ENCODE measurements at places on chromosomes 7 and 10.
A peak's percentile ranks its signal among the peaks of the same experiment; 100 is the strongest.

GRCh38 chr7:77428777-77429231 lies 12.7 kb upstream of the GSAP start:
- H3K4me1 ChIP-seq: peaks cover 41% of the 10 kb centered on the region
- H3K27ac ChIP-seq: peak overlapping the region; percentile 100
- H3K4me3 ChIP-seq: peak overlapping the region; percentile 95
- DNase-seq: peak; percentile 81
- H3K27me3 ChIP-seq: no peaks in the 10 kb centered on the region
- H3K36me3 ChIP-seq: no peaks in the 10 kb centered on the region

DNA sequence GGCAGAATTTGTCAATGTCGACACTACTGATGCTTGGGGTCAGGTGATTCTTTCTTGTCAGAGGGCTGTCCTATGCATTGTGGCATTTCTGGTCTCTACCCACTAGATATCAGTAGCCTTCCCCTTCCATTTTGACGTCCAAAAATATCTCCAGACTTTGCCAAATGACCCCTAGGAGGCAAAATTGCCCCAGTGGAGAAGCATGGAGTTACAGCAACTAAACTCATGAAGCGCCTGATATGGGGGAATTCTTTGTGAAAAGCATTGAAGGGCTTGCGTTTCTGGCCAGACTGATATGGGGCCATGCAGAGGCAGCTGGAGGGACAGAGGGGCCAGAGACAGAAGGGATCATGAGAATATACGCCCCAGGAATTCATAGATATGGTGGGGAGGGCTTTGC lies 43.6 kb downstream of the ADRB1 start:
- H3K4me3 ChIP-seq: no peak overlapping the region
- H3K27me3 ChIP-seq: no peaks in the 10 kb centered on the region
- H3K4me1 ChIP-seq: no peaks in the 10 kb centered on the region
- no peak for DNase-seq
- no peak overlapping the region for H3K27ac ChIP-seq
- H3K36me3 ChIP-seq: no peaks in the 10 kb centered on the region

DNA sequence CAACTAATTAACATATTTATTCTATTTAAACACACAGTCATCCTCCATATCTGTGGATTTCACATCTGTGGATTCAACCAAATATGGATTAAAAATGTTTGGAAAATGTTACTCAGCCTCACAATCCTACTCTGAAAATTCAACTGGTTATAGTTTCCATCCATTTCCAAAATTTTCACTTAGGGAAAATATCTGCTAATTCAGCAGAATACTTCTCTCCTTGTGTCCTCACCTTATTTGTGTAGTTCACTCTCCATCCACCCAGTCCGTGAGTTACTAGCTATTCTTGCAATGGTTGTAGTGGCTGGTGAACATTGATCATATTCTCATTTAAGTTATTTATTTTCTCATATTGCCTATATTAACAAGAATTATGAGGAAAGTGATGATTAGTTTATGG lies 77.6 kb upstream of the PRKCQ start:
- H3K36me3 ChIP-seq: no peaks in the 10 kb centered on the region
- H3K27ac ChIP-seq: no peak overlapping the region
- H3K27me3 ChIP-seq: peaks cover 13% of the 10 kb centered on the region
- H3K4me1 ChIP-seq: no peaks in the 10 kb centered on the region
- H3K4me3 ChIP-seq: no peak overlapping the region
- no peak for DNase-seq

DNA sequence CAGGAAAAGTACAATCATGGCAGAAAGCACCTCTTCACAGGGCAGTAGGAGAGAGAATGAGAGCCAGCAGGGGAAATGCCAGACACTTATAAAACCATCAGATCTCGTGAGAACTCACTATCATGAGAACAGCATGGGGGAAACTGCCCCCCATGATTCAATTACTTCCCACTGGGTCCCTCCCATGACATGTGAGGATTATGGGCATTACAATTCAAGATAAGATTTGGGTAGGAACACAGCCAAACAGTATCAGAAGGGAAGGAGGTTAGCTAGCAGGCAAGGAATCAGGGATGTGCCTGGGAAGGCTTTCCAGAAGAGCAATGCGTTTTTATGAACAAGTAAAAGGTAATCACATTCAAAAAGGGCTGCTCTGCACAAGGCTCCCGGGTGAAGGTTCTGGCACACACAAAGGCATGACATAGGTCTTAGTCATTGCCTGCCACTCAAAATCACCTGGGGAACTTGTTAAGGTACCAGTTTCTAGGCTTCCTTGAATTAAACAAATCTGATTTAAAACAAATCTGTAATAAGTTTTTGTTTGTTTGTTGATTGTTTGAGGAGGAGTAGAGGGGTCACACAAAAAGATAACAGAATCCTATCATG lies 40.9 kb downstream of the BMPER start:
- DNase-seq: no peak
- H3K27ac ChIP-seq: no peak overlapping the region
- H3K27me3 ChIP-seq: peaks cover 13% of the 10 kb centered on the region
- H3K36me3 ChIP-seq: no peaks in the 10 kb centered on the region

- H3K27ac ChIP-seq: no peak overlapping the region
- H3K4me3 ChIP-seq: no peak overlapping the region
- H3K36me3 ChIP-seq: peaks cover 31% of the 10 kb centered on the region
- no peak for DNase-seq
- H3K4me1 ChIP-seq: no peaks in the 10 kb centered on the region
Measured at GRCh38 chr10:111037858-111038257, 39.0 kb upstream of the ADRA2A start.

GRCh38 chr7:133625046-133625445 lies 372.2 kb downstream of the EXOC4 start:
- H3K4me3 ChIP-seq: no peak overlapping the region
- no peaks in the 10 kb centered on the region for H3K27me3 ChIP-seq
- no peak overlapping the region for H3K27ac ChIP-seq

- no peaks in the 10 kb centered on the region for H3K4me1 ChIP-seq
- no peak for DNase-seq
- no peaks in the 10 kb centered on the region for H3K36me3 ChIP-seq
- no peaks in the 10 kb centered on the region for H3K27me3 ChIP-seq
Measured at GRCh38 chr7:52689912-52690311, 345.5 kb upstream of the POM121L12 start.

DNA sequence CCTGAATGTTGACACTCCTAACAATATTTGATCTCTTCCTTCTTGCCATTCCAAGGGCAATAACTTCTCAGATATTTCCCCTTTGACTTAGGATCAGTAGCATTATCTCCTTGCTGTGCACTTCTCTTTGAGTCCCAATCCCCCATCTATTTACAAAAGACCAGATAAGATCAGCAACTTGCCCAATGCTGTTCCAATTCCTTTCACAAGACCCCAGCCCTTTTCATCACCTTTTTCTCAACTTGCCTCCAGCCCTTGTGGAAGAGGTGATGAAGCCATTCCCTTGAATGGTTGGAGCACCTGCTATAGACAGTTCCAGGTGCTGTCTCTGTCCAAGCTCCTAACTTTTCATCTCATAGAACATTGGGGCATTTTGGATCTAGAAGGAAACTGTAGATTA lies 51.1 kb upstream of the ARID5B start:
- no peaks in the 10 kb centered on the region for H3K36me3 ChIP-seq
- H3K27me3 ChIP-seq: no peaks in the 10 kb centered on the region
- no peak overlapping the region for H3K4me3 ChIP-seq
- H3K4me1 ChIP-seq: peaks cover 12% of the 10 kb centered on the region
- no peak overlapping the region for H3K27ac ChIP-seq
- no peak for DNase-seq

GRCh38 chr7:9719303-9719702 lies 1254.4 kb upstream of the PHF14 start:
- H3K27me3 ChIP-seq: no peaks in the 10 kb centered on the region
- no peak for DNase-seq
- H3K36me3 ChIP-seq: peaks cover 4% of the 10 kb centered on the region
- no peaks in the 10 kb centered on the region for H3K4me1 ChIP-seq
- no peak overlapping the region for H3K27ac ChIP-seq

DNA sequence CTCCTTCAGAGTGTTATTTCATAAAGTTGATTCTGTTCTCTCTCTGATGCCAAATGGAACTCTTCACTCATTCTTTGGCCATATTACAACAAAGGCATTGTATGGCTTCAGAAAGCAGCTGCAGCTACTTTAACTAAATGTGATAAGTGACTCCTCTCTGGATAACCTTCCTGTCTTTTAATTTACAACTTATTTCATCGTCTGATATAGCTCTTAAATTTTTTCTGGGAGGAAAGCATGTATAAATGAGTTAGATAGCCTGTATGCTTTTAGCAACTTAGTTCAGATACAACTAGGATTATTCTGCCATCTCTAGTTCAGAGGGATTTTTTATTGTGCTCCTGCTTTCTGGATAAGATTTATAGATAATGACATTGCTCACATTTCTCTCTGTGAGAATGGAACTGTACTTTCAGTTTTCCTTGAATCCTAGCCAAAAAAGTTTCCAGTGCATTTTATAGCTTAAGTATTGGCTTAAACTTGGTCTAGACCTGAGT lies 57.5 kb downstream of the KLHDC10 start:
- no peak overlapping the region for H3K4me3 ChIP-seq
- peaks cover 22% of the 10 kb centered on the region for H3K36me3 ChIP-seq
- H3K27me3 ChIP-seq: no peaks in the 10 kb centered on the region
- H3K27ac ChIP-seq: no peak overlapping the region
- DNase-seq: no peak
- H3K4me1 ChIP-seq: no peaks in the 10 kb centered on the region

- peak overlapping the region; percentile 60 for H3K4me3 ChIP-seq
- DNase-seq: peak; percentile 68
- H3K27ac ChIP-seq: peak overlapping the region; percentile 100
- peaks cover 60% of the 10 kb centered on the region for H3K36me3 ChIP-seq
Measured at GRCh38 chr10:3776796-3777571, 8.0 kb downstream of the KLF6 start.

Data from natural killer cell treated with Interleukin-12 subunit alpha and Interleukin-12 subunit beta and Interleukin-15 and Interleukin-18, amount 100 ng/mL, for 72 hours (primary cell).